ENCODE measurements at places on chromosomes 1 and 21.

GRCh38 chr1:115179397-115180079 lies 90.2 kb upstream of the TSPAN2 start:
- H3K4me3 ChIP-seq, result no peak overlapping the region
- H3K27me3 ChIP-seq, result no peaks in the 10 kb centered on the region
- no peaks in the 10 kb centered on the region for H3K36me3 ChIP-seq
- no peak for DNase-seq
- H3K27ac ChIP-seq, result no peak overlapping the region

GRCh38 chr1:5659606-5660005 lies 332.6 kb downstream of the NPHP4 start:
- H3K4me3 ChIP-seq, result no peak overlapping the region
- DNase-seq, result no peak
- no peaks in the 10 kb centered on the region for H3K36me3 ChIP-seq
- no peaks in the 10 kb centered on the region for H3K4me1 ChIP-seq
- H3K27ac ChIP-seq, result no peak overlapping the region
- H3K27me3 ChIP-seq, result peaks cover 45% of the 10 kb centered on the region

DNA sequence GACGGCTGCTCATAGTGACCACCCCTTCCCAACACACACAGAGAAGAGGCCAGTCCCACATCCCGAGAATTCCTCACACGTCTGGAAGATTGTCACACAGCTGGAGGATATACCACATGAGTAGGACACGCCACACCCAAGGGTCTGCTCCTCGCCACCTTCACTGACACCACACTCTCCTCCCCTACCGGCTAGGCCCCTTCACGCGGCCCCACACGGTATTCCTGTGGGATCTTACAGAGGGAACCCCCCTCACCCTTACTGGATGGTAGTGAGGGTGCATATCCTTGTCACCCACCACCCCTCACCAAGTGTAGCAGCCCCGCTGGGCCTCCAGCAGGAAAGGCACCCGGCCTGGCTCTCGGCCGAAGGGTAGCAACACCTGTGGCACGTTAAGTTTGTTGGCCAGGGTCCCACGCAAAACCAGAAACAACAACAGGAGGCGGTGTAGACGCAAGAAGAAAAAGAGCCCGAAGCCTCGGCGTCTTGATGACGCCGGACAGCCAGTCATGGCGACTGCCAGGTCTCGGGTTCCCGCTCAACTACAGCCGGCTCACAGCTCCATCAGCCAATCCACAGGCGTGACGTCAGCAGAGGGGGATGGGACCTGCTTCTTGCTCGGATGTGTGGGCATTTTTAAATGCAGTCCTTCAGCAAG lies at the start of gene NUP210L:
Gene NUP210L, minus strand, starts transcription at position 540 of the 658 bp plus-strand sequence.
- no peaks in the 10 kb centered on the region for H3K27me3 ChIP-seq
- H3K4me1 ChIP-seq, result peaks cover 16% of the 10 kb centered on the region
- peaks cover 4% of the 10 kb centered on the region for H3K36me3 ChIP-seq
- no peak within 1 kb of the TSS for H3K4me3 ChIP-seq
- DNase-seq, result no peak
- H3K27ac ChIP-seq, result no peak within 1 kb of the TSS

- no peaks in the 10 kb centered on the region for H3K27me3 ChIP-seq
- H3K4me3 ChIP-seq, result no peak overlapping the region
- H3K36me3 ChIP-seq, result no peaks in the 10 kb centered on the region
- H3K4me1 ChIP-seq, result no peaks in the 10 kb centered on the region
- H3K27ac ChIP-seq, result no peak overlapping the region
- DNase-seq, result no peak
These were observed 180.4 kb downstream of the FGGY start for GRCh38 chr1:59477286-59477685.

DNA sequence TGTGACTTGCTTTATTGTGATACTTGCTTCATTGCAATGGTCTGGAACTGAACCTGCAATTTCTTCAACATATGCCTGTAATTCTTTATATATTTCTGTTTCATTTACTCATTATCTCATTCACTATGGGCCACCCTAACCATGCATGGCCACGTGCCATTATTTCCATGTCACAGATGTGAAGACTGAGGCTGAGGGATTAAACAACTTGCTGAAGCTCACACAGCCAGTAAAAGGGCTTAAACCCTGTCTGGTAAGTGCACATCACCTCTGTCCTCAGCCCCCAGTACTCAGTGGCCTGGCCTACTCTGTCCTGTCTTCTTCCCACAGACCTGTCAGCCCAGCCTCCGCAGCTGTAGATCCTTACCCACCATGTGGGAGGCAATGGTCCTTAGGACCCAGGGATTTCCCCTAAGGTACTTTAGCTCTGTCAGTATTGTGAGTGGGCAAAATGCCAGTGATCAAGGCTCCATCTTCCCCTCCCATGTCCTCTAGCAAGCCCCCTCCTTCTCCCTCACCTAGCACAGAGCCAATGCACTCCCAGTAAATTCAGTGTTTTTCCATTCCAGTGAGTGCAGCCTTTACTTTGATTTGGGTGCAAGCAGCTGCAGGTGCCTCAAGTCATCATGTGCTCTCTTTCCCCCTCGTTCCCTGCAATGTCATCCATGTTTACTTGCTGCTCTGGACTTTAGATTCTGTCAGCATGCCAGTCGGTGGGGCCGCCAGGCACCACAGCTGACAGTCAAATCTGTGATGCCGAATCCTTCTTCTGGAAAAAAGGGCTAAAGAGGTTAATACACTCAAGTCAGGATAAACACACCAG lies 228.2 kb upstream of the PROX1 start:
- H3K4me3 ChIP-seq, result no peak overlapping the region
- no peaks in the 10 kb centered on the region for H3K4me1 ChIP-seq
- no peak overlapping the region for H3K27ac ChIP-seq
- no peaks in the 10 kb centered on the region for H3K27me3 ChIP-seq
- no peaks in the 10 kb centered on the region for H3K36me3 ChIP-seq
- DNase-seq, result no peak

DNA sequence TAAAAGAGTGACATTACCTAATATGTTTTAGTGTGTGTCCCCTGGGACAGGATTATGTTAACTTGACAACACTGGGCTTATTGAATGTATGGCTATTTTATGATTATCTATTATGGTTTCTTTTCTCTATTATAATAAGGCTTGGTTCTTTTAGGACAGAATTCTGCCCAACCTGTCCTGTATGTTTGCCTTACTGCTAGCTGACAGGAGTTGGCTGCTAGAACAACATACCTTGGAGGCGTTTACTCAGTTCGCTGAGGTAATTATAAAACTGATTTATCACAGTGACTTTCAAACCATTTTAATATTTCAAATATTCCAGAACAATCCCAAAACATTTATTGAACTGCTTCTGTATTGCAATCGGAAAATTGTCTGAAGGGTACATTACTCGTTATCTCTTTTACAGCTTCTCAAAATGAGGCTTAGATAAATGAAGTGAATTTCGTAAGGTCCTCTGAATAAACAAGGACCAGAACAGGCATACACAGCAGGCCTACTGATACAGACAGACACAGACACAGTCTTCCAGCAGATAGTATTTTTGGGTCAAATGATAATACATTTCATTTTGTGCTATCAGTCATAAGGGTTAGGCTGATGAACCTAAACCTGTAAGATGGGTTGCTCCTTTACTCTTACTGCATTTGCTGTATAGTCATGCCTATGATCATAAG lies 44.2 kb downstream of the SCYL3 start:
- 0 out of 2 replicates have a peak, but pooled peaks cover 4% of the 10 kb centered on the region for H3K4me1 ChIP-seq
- H3K4me3 ChIP-seq, result no peak overlapping the region
- no peak for DNase-seq
- no peak overlapping the region for H3K27ac ChIP-seq
- H3K27me3 ChIP-seq, result no peaks in the 10 kb centered on the region
- peaks cover 33% of the 10 kb centered on the region for H3K36me3 ChIP-seq

DNA sequence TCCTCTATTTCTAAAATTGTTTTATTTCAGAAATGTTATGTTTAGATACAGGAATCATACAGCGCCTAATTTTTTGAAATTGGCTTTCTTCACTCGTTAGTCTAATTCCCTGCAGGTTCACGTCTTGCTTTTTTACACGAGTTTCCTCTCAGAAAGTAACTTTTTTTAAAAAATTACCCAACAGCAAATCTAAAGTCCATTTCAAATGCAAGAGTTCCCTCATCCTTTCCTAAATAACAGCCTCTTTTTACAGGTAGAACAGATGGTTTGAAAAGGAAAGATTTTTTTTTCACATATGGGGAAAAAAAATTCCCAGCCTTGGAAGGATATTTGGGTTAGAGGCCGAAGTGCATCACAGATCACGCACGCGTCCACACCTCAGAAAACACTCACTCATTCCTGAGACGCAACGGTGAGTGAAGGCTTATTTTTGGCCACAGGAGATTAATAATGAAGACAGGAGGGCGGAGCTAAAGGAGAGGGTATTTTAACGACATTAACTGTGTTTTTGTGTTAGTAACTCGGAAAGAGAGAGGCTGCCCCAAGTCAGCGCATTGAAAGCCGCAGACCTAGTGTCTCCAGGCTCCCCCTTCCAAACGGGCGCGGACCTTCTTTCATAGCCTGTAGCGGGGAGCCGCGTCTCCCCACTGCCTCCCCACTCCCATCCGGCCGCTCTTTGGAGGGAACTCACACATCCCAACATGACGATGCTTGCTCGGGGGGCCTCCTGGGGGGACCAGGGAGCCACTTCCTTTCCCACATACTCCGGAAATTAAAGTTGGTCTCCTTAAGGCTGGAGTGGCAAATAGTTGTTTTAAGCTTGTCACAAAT lies 969 bp upstream of the RIPK4 start:
- no peaks in the 10 kb centered on the region for H3K4me1 ChIP-seq
- no peak overlapping the region for H3K4me3 ChIP-seq
- peaks cover 94% of the 10 kb centered on the region for H3K27me3 ChIP-seq
- no peak overlapping the region for H3K27ac ChIP-seq
- no peak for DNase-seq

- no peaks in the 10 kb centered on the region for H3K4me1 ChIP-seq
- no peaks in the 10 kb centered on the region for H3K27me3 ChIP-seq
- H3K27ac ChIP-seq, result no peak overlapping the region
- DNase-seq, result no peak
- no peaks in the 10 kb centered on the region for H3K36me3 ChIP-seq
- H3K4me3 ChIP-seq, result no peak overlapping the region
These were observed 9.5 kb downstream of the TINAGL1 start for GRCh38 chr1:31585736-31586365.

All from MM.1S (cell line).